Amygdala (tissue), 56 donors: ENCODE measurements at places on chromosomes 5 and 9.
A peak's percentile ranks its signal among the peaks of the same experiment; 100 is the strongest.

GRCh38 chr5:32107291-32107690 is 66.8 kb downstream of the GOLPH3 start:
- DNase-seq: no peak

- peak; percentile 26 for DNase-seq
Observed at GRCh38 chr5:10333154-10334006, 20.1 kb upstream of the MARCHF6 start.

GRCh38 chr5:61366497-61367240 is 34.6 kb downstream of the ZSWIM6 start:
- no peak for DNase-seq

GRCh38 chr5:78611126-78611605 is 37.4 kb downstream of the LHFPL2 start:
- DNase-seq: no peak

- DNase-seq: no peak
Observed at GRCh38 chr5:155689406-155689805, 637.6 kb upstream of the SGCD start.

DNA sequence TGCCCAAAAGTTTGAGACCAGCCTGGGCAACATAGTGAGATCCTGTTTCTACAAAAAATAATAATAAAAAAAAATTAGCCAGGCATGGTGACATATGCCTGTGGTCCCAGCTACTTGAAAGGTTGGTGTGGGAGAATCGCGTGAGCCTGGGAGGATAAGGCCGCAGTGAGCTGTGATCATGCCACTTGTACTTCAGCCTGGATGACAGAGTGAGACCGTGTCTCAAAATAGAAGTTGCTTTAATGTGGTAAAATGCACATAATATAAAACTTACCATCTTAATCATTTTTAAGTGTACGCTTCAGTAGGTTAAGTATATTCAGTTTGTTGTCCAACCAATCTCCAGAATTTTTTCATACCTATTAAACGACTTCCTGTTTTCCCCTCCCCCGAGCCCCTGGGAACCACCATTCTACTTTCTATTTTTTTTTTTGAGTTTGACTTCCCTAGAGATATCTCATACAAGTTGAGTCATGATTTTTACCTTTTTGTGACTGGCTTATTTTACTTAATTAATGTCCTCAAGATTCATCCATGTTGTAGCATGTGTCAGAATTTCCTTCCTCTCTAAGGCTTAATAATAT is 120.1 kb upstream of the POC5 start:
- no peak for DNase-seq

DNA sequence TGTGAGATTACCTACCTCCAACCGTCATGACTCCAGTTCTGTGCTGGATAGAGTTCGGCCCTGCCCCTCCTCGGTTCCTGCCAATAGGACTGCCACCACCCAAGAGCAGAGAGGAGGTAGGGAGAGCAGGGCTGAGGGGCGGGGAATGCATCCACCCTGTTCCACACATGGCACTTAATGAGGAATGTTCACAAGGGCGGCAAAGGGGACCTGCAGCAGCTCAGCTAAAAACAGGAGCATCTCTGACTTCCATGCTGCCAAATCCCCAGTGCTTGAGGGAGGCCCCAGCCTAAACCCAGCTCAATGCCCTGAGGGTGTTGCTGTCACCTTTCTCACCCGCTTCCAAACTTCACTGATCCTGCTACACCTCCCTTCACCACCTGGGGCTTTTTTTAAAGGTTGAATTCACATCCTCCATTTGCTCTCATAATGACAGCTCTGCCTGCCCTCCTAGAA is 7.8 kb upstream of the DELE1 start:
- DNase-seq: no peak

- DNase-seq: no peak
Observed at GRCh38 chr9:118522093-118523028, 818.2 kb downstream of the TLR4 start.

DNA sequence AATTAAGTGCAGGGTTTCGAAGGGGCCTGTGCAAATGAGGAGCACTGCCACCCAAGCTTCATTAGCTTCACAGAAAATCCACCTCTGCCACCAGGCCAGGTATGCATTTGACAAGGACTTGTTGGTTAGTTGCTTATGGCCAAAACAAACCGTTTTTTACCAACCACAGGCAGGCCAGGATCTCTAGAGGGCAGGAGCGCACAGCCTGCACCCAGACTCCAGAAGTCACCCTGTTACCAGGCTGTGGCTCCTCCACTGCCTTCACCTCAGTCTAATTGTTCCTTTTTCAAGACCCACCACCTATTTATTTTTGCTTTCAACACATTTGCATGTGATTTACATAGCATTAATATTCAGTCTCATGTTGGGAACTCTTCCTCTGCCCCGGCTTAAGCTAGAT is 78.3 kb upstream of the HSPA9 start:
- no peak for DNase-seq

GRCh38 chr9:99606296-99606695 is 215.4 kb upstream of the NR4A3 start:
- no peak for DNase-seq

DNA sequence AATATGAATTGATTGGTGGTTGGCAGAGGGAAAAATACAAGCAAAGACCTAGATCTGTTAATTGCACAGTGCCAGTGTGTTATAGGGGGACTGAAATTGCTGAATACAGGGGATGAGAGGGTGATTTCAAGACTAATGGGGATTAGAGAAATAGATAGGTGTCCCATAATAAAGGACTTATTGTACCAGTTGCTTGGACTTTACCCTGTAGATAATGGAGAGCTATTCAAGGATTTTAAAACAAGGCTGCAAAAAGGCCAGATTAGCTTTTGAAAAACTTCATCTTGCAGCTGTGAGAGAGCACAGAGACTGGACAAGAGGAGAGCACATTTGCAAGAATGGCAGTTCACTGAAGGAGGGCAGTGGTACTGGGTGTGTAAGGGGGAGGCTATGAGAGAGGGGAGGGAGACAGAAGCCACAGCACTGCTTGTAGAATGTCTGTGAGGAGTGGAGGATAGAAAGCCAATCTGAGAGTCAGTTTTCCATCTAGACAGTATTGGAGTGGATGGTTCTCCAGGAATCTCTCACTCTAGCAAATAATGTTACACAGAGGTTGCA is 28.8 kb upstream of the SCAMP1 start:
- DNase-seq: no peak

DNA sequence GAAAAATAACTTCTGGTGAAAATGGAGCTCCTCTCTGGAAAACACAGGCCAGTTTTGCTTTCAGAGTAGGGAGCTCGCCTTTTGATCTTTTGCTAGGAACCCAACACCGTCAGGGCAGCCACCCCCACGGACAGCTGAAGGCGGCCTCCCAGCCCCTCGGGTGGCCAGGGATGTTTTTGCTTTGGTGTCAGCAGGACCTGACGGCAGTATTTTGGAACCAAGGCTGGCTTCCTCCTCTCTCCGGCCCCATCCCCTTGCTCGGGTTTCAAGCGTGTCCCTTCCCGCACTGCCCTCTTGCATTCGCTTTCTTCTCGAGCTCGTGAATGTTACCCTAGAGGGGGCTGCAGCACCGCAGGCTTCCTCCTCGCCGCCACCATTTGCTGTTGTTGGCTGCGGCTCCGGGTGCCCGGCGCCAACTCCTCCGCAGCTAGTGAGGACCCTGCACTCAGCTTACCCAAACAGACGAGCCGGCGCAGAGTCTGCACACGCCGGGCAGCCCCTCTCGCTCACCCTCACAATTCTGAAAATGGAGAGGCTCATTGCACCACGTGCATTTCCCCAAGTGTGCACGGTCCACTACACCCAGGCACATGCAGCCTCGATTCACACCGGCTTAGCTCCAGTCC is 35.5 kb upstream of the ADAMTSL1 start:
- DNase-seq: peak; percentile 15

DNA sequence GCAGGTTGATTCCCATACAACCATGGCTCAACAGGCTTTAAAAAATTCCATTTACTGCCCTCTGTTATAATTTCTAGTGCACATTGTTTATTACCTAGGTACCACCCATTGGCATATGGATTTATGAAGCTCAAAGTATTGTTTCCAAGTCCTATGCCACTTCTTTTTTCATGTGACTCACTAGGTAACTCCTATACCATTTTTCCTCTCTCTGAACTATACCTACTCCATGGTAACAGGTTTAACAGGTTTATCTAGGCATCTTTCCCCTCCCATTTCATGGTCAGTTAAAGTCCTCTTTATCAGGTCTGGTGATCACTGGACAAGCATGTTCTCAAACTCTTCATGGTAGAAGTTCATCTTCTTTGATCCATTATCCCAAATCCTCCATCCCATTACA is 49.6 kb upstream of the ABCA1 start:
- DNase-seq: no peak

DNA sequence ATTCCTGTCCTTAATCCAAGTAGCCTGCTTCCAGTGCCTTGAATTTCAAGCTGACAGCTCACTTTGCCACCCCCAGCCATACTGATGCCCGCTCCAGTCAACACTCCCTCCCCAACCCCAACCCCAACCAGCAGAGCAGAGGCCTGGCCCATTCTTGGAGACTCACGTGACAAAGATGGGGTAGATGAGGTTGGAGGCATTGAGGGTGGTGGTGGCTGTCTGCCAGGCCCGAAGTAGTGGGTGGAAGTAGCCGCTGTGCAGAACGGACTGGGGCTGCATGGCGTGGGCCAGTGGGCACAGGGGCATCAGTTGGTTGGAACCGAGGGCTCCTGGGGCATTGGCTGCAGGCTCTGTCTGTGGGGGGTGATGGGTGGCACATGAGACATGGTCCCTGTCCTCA is 7.8 kb downstream of the ALAD start:
- no peak for DNase-seq

GRCh38 chr5:133898440-133898839 is 70.0 kb downstream of the C5orf15 start:
- DNase-seq: no peak

DNA sequence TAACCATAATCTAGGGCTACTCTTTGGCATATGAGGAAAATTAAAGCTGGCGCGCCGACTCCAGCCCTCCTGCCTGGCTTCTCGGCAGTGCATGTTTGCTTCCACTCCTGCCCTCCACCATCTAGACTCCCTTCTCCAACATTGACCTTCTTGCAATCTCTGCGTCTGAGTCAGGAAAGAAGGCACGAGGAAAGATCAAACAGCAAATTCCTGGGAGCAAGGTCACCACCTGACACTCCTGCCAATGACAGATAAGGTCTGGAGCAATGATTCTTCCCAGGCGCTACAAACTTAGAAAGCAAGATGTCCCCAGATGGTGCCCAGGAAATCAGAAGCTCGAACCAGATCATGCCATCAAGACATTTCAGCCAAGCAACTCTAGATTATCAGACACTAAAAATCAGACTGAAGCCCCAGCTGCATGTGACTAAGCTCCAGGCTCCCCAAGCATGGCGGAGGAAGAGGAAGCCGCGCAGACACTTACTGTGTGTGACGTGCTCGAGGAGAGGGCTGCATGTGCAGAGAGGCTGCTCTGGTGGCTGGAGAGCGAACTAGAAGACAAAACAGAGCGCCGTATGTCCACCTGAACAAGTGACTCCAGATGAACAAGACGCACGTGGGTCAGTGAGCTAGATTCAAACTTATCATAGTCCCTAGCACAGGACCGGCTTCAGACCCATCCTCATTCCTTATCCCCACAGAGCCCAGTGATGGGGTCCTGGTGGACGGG is 115.3 kb downstream of the UBE2R2 start:
- DNase-seq: no peak

- DNase-seq: no peak
Observed at GRCh38 chr5:126383246-126383645, 40.0 kb upstream of the GRAMD2B start.

- no peak for DNase-seq
Observed at GRCh38 chr5:23490993-23491392, 16.4 kb upstream of the PRDM9 start.

- no peak for DNase-seq
Observed at GRCh38 chr9:115553060-115553773, 435.3 kb upstream of the TNC start.

GRCh38 chr9:84277646-84278045 is 62.9 kb downstream of the SLC28A3 start:
- no peak for DNase-seq

- DNase-seq: no peak
Observed at GRCh38 chr5:82917584-82917983, 159.6 kb downstream of the TMEM167A start.

GRCh38 chr5:159471904-159472303 is 141.6 kb upstream of the IL12B start:
- no peak for DNase-seq
